ENCODE measurements at places on chromosomes 6 and 20. TPM values are rescaled to one million over a fixed set of nuclear protein-coding genes. Genes with fewer than 3 reads are reported as not detected.

The GLP1R gene
- total RNA-seq, result not detected

DNA sequence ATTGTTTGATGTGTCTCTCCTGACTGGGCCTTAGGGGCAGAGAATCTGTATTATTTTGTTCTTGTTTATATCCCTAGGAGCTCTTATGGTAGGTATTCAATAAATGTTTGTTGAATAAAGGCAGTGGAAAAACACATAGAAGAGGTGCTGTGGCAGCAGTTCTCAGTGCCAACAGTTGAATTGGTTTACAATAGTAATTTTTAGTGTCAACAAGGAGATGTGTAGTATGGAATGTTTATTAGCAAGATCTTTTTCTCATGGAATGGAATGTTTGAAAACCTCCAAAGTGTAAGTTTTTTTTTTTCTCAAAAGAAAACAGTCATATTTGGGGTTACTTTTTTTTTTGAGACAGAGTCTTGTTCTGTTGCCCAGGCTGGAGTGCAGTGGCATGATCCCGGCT is 28.0 kb downstream of the ASXL1 start:
- DNase-seq, result no peak

GRCh38 chr6:50271266-50271665 is 221.5 kb upstream of the DEFB112 start:
- DNase-seq, result no peak

DNA sequence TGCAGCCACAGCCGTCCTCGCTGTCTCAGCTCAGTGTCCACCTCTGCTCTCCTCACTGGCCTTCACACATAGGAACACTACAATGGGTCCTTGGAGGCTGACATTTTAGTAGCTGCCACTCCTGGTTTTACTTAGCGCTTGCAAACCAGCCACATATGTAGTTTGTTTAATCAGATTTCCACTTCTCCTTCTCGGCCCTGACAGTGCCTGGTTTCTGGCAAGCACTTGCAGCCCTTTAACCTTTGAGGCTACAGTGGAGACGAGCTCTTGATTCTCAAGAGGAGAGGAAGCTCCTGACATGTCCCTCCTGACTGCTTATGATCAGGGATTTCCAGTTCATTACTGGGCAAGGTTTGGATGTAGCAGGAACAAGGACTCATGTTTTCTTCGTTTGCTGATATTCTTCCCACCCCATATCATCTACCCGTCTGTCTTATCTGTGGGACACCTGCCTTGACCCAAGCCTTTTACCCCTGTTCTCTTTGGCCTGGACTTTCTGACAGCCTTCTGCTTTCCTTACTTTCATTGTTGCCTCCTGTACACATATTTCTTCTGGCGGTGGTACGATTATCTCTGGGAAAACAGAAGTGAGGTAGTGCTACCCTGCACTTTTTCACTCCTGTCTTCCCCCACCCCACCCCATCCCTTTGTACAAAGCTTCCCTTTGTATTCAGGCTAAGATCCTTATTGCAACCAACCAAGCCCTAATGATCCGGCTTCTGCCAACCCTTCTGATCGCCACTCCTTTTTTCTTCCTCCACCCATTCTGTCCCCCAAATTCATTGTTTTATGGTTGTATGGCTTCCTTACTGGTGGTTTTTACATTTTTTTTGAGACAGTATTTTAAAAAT is 31.2 kb downstream of the CEP43 start:
- DNase-seq, result no peak

The DPPA5 gene
- not detected for total RNA-seq

Measured in mesothelial cell of epicardium (in vitro differentiated cells).